Posterior cingulate gyrus (tissue), 11 donors: ENCODE measurements at places on chromosomes 7 and 10.

- no peak for DNase-seq
Observed at GRCh38 chr10:61822781-61823230, 78.7 kb upstream of the ARID5B start.

DNA sequence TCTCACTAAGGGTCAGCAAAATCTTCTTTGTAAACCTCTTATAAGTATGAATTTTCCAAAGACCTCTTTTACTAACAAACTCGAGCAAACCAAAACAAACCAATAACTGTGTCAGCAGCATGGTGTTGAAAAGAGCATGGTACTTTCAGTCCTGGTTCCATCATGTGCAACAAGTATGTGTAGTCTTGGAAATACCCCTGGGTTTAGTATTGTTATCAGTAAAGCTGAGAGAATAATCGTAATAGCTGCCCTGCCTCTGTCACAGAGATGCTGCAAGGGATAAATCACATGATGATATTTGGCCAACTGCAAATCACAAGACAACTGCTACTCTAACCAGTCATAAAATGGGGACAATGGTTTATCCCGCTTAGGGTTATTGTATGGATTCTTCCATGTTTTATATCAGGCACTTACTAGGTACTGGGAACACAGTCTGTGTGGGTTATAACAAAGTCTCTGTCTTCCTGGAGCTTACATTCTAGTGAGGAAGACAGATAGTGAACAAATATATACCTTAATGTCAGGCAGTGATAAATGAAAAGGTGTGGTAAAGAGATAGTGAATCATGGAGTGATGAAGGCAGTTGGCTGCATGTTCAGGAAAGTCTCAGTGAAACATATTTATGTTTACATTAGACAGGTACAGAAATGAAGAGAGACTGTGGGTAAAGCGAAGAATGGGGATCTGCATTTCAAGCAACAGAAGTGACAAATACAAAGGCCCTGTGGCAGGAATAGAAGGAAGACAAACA lies 60.5 kb upstream of the C10orf90 start:
- no peak for DNase-seq

DNA sequence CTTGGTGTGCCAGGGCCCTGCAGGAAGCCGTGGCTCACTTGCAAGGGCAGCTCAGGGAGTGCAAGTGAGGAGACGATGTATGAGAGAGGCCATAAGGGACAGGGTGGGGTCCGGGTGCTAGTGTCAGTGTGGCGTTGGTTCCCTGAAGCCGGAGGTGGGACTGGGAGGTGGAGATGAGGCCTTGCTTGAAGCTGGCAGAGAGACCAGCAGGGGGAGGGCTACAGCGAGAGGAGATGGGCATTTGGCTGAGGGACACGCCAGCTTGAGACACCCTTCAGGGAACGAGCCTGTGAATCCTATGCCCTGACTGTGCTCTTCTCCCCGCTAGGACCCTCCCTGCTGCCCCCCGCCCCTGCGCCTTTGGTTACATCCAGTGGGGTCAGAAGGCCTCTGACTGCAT lies 529.1 kb downstream of the TCERG1L start:
- no peak for DNase-seq

DNA sequence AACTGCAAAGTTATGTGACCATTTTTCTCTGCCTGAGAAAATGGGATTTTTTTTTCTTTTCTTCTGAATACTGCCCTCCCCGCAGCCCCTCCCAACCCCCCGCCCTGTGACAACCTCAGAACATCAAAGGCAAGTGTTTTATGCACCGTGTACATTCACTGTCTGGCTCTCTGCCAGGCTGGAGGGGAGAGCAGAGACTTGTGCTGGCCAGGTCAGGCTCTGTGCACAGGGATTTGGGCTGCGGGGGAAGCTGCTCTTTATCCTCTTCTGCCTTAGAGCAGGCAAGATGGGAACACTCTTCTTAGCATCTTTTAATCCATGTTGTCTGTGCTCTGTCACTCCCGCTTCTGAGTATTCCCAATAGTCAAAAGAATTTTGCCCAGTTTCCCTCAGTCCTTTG lies 195.1 kb downstream of the CCSER2 start:
- DNase-seq: no peak

DNA sequence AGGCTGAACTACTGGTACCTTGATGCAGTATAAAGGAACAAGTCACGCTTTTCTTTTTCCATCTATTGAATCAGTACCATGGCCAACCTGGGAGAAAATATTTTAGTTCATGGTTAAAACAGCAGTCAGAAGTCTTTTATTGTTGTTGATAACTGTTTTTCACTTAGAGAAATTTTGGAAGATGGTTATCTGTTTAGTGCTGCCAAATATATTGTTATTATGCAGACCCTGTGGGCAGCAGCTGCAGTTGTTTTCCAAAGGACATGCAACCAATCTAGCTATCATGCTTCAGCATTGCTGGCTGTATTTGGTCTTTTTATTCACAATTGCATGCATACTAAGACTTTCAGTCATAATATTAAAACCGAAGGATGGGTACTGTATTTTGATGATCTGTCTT lies 169.5 kb downstream of the BBS9 start:
- DNase-seq: no peak

GRCh38 chr7:155808549-155809331 lies 3.5 kb downstream of the SHH start:
- peak; percentile 84 for DNase-seq

DNA sequence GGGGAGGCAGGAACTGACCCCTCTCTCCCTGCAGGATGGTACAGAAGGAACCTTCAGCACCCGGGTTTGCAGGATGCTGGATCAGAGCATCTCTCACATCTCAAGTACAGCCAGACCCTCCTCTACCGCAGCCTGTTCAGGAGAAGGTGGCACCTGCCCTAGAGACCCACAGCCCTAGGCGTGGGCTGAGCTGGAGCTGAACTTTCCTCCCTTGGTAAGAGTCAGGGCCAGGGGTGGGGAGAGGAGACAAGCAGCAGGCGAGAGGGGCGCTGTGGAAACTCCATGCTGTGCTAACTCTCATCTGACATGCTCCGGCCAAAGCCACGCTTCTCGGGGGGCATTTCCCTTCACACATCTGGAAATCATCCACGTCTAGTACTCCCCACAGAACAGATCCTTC lies 154.4 kb downstream of the DIP2C start:
- no peak for DNase-seq

GRCh38 chr10:72904806-72905205 lies 11.3 kb downstream of the OIT3 start:
- DNase-seq: no peak

GRCh38 chr10:89342206-89342958 lies 14.6 kb downstream of the IFIT3 start:
- DNase-seq: peak; percentile 77

DNA sequence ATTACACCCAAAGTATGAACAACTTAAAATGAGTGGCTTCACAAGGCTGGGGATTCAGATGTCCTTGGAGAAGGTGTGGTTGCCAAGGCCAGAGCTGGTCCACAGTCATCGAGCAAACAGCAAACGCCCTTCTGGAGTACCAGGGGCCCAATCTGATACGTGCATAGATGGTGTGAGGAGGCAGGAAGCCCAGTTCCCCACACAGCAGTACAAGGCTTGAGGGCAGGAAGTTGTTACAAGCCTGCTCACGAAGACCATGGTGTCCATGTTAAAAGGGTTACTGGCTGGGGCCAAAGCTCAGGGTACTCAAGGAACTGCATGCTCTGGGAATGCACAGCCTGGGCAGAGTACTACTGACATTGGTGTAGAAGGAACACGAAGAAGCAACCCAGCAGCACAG lies 4.6 kb upstream of the ANKRD26 start:
- DNase-seq: no peak

- DNase-seq: no peak
Observed at GRCh38 chr10:32981760-32982159, 23.7 kb upstream of the ITGB1 start.

DNA sequence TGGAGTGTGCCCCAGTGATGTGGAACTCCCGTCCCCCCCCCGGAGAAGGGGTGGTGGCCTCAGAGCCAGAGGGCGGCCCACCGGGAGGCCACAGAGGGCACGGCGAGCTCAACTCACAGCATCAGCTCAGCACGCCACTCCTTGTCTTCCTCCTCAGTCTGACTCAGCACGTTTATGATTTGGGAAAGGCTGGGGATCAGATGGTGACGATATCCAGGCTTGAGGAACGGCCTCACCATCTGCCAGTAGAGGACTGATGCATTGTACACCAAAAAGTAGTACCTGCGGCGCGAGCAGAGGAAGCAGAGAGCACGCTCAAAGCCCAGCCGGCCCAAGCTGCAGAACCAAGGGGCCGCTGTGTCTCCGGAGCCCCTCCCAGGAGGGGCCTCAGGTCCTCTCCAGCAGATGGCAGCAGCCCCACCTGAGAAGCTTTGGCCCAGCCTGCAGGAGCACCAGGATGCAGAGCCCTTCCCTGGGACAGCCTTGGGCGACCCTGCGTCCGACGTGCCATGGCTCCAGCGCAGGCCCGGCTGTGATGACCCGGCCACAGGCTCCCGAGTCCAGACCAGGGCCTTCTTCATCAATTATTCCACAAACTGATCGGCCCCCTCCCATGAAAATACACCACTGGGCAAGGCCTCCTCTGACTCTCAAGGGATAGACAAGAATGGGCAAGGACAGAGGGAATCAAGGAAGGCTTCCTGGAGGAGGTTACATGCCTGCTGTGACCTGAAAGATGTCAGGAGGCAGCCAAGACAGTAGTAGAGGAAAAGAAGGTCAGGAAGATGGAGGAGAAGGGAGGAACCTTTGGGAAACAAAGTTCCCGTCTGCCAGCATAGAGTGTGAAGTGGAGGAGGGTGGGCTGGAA lies 3.7 kb downstream of the CFAP46 start:
- DNase-seq: peak; percentile 76

DNA sequence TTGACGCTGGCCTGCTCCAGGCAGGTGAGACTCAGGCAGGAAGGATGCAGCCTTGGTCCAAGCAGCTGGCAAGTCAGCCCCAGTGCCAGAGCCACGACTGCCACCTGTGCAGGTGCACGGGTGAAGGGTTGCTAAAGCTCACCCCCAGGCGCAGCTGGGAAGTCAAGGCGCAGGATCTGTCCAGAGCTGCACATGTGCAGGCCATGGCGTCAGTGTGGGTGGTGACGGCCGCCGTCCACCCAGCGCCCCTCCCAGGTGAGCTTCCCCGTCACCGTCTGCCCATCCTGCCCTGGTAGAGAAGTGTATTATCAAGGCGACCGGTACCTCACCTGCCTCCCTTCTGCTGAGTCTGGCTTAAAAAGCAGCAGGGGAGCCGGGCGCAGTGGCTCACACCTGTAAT lies 110.1 kb downstream of the MAD1L1 start:
- no peak for DNase-seq

GRCh38 chr7:77537778-77538280 lies 734 bp downstream of the PTPN12 start:
- DNase-seq: peak; percentile 24

GRCh38 chr10:130806426-130806825 lies 505.1 kb downstream of the TCERG1L start:
- DNase-seq: no peak

- DNase-seq: no peak
Observed at GRCh38 chr7:93435791-93436190, 138.7 kb downstream of the CALCR start.

GRCh38 chr7:135970682-135971365 lies 6.3 kb downstream of the MTPN start:
- no peak for DNase-seq

GRCh38 chr7:123682690-123683089 lies 27.0 kb downstream of the LMOD2 start:
- DNase-seq: no peak

DNA sequence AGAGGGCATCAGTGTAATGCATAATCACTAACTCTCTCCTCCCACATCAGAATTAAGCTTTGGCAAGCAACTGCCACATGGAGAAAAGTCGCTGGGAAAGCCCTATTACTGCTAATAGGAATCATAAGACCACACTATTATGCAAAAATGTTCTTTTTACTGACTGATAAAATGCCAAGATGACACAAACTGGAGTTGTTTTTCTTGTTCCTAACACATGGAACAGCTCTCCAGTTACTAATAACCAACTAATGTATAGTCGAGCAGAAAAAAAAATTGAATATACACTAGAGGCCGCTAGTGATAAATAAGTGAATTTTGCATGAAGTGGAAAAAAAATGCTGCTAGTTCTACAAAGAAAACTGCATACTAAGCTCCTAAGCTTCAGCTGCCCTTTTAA lies 165.6 kb downstream of the TPK1 start:
- DNase-seq: no peak

GRCh38 chr10:31605861-31606525 lies 287.0 kb downstream of the ZEB1 start:
- DNase-seq: no peak

DNA sequence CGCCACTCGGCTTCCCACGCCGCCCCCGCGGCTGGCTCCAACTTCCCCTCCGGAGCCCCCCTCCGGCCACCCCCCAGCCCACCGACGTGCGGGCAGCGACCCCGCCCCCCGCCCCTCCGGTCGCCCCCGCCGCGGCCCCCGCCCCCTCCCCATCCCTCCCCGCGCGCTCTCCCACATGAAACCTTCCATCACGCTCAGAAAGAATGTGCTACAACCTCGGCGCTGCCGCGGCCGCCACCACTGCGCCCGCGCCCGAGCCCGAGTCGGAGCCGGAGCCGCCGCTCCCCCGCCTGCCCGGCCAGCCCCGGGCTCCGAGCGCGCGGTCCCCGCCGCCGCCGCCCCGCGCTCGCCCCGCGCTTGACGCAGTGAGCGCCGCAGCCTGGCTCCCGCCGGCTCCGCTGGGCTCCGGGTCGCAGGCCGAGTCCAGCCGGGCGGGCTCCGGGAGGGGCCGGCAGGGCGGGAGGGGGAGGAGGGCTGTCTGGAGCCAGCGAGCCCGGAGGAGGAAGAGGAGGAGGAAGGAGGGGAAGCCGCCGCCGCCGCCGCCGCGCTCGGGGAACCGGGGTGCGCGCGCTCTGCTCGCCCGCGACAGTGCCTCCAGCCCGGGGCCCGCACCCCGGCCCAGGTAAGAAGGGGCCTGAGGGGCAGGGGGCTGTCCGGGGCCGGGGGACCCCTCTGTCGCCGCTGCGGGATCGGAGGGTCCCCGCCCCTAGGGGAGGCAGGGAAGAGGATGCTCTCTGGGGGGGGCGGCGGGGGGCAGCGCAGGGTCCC lies 4.3 kb upstream of the ELFN1 start:
- no peak for DNase-seq

DNA sequence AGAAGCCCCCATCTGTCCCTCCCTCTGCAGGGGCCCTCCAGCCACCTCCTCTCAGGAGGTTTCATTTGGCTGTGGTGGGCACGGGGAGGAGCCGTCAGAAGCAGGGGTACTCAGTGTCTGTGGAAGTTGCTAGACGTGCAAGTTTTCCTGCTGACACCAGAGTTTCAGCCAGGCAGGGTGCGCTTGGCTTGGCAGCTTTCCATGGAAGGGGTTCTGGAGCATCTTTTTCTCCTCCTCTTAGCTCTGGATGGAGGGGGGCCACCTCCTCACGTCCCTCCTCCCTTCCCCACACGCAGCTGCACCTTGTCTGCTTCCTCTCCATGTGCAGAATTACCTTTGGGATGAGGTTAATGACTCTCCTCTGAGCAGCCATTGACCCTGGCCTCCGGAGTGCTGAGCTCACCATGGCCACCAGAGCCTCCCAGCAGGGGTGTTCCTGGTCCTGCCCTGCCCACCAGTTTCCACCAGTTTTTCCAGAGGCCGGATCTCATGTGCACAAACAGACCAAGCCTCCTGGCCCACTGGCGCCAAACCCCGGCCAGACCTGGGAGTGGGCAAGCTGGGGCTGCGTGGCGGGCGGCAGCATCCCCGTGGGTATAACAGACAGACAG lies 579.8 kb upstream of the FOXK1 start:
- no peak for DNase-seq
